Endothelial cell of coronary artery (primary cell): ENCODE measurements at places on chromosomes 3 and 15. TPM values are rescaled to one million over a fixed set of nuclear protein-coding genes. Genes with fewer than 3 reads are reported as not detected.

IL17RC gene
- 12.1 and 14.7 TPM in 2 replicates for total RNA-seq

HTR3D gene
- not detected in 2 replicates for total RNA-seq

C3orf20 gene
- total RNA-seq = under 0.01 TPM in 2 replicates

GOLGA8F gene
- not detected in 2 replicates for total RNA-seq

STAB1 gene
- 218 and 278 TPM in 2 replicates for total RNA-seq

FBXW12 gene
- total RNA-seq = not detected in 2 replicates

NRROS gene
- total RNA-seq = 1.9 and 5.2 TPM in 2 replicates

STRC gene
- total RNA-seq = not detected in 2 replicates

ANKRD63 gene
- 0.09 TPM in 2 replicates for total RNA-seq

NFKBIZ gene
- total RNA-seq = 9.3 and 15.0 TPM in 2 replicates

DISP2 gene
- total RNA-seq = 0.18 and 0.19 TPM in 2 replicates

TMCO5A gene
- total RNA-seq = not detected in 2 replicates
